Mesenteric fat pad (tissue), 1 donor: ENCODE measurements at places on chromosomes 11 and 22.

DNA sequence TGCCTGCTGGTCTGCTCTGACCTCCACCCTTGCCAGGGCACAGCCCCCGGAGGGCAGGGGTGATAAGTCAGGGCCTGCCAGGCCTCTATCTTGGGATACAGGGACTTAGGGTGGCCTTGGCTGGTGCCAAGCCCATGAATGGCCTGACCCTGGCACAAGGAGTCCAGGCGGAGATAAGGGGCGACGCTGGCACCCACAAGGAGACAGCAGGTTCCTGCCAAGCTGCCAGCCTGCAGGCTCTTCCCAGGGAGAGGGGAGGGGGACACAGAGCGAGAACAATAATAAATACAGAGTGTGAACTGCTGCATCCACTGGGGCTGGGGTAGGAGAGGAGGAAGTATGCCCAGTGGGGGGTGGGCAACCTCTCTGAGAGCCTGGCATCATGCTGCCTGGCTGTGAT is 978 bp downstream of the CSDC2 start:
- DNase-seq = no peak

- no peak for DNase-seq
These were observed 54.4 kb downstream of the SLC17A6 start for GRCh38 chr11:22392561-22392960.

DNA sequence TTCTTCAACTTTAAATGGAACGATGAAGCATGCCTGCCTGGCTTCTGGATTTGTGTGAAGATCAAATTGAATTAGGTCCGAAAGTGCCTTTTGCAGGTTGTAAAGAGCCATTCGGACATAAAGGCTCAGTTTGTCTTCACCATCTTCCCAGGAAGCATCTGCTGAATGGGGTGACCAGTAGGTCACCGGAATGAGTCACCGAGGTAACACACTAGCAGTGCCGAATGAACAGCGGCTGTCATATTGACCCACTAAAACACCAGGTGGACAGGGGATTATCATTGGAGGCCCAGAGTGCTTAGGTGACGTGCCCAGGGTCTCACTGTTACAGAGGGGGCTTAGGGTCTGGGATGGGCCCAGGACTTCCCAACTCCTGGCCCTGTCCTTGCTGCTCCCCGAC is 43.1 kb upstream of the MYH9 start:
- no peak for DNase-seq

- no peak for DNase-seq
These were observed at the start of gene TMPRSS5 for GRCh38 chr11:113705871-113706655. TMPRSS5 (minus strand) TSS chr11:113706308; CDS start chr11:113706224, 84 bp downstream.

- DNase-seq = no peak
These were observed 19.0 kb upstream of the CCDC89 start for GRCh38 chr11:85704967-85705366.

DNA sequence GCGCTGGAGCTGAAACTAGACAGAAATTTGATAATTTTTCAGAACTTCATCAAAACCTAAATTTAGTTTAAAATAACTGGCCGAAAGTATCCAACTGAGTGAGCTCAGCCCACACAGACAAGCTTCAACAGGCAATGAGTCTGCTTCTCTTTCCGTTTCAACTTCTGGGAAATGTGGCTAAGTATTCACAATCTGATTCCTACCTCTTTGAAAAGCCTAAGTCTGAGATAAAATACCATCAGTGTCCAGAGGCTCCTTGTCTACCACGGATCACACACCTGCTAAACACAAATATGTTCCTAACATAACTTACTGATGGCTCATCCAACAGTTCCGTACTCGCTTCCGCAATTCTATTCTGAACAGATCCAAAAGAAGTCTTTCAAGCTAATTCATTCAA is 8.5 kb downstream of the SIK3 start:
- DNase-seq = no peak

DNA sequence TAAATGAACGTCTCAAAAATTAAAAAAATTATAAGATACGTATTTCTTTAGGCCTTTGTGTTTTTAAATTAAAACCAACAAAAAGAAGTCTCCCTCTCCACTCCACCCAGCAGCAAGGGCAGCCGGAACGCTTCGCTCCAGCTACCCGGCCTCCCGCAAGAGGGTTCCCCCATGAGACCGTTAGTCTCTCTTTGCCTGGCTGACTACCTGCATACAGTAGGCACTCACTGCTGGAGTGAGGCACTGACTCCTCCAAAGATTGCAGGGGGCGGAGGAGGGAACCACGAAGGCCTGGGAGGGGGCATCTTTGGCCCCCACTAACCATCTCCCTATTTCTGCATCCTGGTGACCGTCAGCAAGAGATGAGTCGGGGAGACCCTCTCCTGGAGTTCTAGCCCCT is 10.1 kb downstream of the CBX6 start:
- no peak for DNase-seq

DNA sequence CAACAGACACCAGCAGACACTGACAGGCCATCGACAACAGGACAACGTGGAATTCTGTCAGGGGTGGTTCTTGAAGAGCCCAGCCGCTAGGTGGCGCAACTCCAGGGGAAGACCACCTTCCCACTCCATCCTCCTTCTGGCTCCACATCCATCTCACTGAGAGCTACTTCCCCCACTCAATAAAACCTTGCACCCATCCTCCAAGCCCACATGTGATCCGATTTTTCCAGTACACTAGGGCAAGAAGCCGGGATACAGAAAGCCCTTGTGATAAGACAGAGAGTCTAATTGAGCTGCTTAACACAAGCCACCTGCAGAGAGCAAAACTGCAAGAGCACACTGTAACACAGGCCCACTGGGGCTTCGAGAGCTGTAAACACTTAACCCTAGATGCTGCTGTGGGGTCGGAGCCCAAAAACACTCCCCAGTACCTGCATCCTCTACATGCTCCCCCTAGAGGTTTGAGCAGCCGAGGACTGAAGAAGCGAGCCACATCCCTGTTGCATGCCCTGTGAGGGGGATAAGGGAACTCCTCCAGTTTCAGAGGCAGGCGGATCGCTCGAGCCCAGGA is 11.5 kb upstream of the RAB39A start:
- DNase-seq = no peak
